ENCODE measurements at places on chromosomes 2 and 18.

GRCh38 chr18:3388980-3389379, 61.0 kb upstream of the TGIF1 start:
- DNase-seq = no peak

- DNase-seq = no peak
Measured at GRCh38 chr2:46198164-46198883, 98.9 kb upstream of the EPAS1 start.

- no peak for DNase-seq
Measured at GRCh38 chr2:48768669-48769068, 13.1 kb upstream of the LHCGR start.

DNA sequence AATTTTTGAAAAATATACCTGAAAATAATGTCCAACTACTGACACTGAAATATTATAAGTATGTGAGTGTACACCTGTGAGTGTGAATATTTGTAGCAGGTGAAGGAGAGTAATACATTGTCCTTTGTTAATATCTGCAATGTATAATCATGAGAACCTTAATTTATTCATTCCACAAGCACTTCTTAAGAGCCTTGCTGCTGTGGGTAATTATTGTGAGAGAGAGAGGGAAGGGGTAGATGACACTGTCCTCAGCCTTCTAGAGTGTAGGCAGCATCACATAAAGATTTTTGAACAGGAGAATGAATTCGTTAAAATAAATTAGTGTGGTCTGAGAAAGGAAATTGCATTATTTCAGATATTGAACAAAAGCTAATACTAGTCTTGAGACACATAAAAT, 157.2 kb downstream of the MAP2 start:
- DNase-seq = no peak

DNA sequence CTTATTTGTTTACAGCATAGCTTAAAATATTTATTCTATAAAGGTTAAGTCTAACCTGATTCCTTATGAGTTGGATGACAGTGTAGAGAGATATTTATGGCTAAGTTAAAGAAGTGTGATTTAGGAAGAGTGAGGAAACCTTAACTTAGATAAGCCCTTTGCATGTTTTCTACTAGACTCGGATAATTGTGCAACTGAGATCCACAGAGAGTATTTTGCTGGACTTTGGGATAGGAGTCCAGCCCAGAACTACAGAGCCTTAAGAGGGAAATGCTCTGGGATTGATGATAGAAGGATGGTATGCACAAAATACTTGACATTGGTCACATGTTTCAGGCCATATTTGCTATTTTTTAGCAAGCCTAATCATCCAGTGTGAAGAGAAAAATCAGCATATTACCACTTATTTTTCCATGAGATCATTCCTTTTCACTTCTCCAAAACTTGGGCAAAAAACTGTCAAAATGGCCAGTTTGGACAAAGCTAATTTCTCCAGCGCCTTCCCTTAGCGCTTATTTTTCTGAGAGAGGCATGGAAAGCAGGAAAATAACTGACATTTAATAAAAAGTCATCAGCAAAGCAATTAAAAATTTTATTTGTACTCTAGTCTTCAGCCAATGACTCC, 3.1 kb downstream of the CD28 start:
- DNase-seq = no peak

DNA sequence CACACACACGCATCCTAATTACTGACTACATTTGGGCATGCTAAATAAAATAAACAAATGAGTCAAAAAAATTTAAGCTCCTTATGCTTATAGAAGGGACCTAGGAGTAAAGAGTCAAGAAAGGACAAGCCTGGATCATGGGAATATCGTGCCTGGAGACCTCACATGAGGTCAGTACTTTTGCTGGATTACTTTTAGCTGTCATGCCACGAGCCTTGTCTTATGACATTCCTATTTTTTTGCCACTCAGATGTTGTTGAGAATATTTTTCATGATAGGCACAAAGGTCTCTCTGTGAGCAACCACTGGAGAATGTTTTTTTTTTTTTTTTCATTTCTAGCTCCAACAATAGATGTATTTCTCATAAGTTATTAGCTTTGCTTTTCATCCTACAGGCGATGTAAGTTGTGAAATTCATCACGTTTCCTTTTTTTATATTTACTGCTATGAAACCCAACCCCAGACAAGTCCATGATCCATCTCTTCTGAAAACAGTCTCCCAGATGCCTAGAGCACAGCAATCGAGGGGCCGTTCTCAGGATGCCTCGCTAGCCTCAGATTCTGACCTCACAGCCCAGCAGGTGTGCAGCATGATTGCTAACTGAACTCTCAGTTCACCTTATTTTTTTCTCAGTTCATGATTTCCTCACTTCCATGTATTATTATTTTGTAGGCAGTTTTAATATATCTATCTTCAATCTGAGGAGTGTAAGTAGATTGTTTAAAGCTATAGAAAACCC, 464.5 kb downstream of the IRS1 start:
- DNase-seq = no peak
